ENCODE measurements at places on chromosomes 3 and 15.

DNA sequence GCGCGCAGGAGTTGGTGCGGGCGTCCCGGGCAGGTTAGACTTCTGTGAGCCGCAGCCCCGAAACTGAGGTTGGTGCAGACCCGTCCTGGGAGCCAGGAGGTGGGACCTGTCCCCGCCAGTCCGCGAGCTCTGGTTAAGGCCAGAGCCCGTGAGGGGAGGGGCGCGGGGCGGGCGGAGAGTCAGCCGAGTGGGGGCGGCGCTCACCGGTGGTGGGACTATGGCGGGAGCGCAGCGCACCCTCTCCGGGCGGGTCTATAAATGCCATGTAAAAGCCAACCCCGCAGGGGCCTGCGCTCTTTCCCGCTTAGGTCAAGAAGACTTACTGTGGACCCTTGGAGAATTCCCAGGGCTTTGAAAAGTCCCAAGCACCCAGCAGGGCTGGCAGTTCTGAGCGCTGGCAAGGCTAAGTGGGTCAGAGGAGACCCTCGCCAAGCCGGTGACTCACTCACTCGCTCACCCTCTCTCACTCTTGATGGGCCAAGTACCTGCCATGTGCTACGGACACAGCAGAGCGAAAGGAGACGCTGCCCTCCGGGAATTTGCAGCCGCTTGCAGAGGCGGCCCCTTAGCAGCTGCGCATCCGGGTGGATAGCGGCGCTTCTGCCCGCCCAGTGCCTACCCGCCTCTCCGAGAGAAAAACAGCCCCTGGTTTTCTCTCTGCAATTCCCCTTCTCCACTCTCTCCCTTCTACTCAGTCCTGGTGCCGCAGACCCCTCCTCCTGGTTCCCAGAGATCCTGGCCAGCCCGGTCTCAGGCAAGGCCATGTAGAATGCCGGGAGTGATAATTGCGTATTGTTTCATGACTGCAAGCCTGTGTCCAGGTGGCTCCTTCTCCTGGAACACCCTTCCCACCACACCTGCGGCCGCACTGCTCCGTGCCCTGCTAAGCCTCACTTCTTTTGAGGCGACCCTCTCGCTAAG, at the start of gene ALDH1L1:
Gene ALDH1L1, minus strand, starts transcription at position 110 of the 921 bp plus-strand sequence. CDS start 19,607 bp downstream, outside the sequence.
- no peak for DNase-seq

GRCh38 chr3:43346978-43347749, 60.8 kb downstream of the SNRK start:
- DNase-seq, result no peak

- no peak for DNase-seq
These were observed 7.9 kb upstream of the BNC1 start for GRCh38 chr15:83292317-83292716.

DNA sequence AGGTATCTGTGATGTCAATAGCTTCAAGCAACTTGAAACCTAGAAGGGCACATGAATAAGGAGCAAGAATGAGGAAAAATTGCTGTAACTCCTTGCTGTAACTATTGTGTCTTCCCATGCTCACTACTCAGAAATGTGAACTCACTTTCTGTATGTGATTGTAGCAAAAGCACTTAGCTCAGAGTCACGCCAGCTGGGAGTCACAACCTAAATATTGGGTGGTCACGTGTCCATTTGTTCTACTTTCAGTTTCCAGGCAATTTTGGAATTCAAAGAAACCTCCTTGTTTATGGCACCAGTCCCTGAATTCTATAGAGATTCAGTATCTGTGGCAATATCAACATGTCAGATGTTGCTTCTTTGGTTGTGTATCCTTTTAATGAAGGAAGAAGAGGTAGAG, 241.6 kb upstream of the AZI2 start:
- DNase-seq, result no peak

DNA sequence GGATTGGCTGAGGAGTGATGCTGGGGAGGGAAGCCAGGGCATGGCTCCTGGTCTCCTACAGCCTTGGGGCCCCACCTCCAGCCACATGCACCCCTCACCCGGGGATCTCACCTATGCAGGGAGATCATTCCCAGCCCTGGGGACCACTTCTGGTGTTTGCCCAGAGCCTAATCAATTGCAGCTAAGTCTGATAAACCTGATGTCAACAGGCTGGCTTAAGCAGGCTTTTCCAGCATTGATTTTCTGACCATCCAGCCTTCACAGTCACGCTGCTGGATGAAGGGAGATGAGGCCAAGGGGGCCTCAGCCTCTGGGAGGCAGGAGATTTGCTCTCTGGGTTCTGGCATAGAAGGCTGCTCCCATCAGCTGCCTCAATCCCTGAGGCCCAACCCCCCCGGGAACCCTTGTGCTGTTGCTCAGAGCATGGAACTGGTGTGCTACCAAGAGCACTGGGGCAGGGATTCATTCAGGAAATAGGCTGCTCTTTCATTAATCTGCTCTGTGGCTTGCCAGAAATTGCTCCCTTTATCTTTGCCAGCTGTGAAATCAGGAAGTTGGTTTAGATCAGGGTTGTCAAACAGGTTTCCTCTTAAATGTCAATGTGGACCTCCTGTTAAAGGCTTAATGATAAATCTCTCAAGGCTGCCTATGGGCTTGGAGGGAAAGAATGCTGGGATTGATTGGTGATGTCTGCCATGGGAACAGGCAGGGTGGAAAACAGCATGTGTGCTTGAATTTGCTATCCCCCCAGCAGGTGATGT, 19.0 kb downstream of the FAM3D start:
- DNase-seq, result no peak

DNA sequence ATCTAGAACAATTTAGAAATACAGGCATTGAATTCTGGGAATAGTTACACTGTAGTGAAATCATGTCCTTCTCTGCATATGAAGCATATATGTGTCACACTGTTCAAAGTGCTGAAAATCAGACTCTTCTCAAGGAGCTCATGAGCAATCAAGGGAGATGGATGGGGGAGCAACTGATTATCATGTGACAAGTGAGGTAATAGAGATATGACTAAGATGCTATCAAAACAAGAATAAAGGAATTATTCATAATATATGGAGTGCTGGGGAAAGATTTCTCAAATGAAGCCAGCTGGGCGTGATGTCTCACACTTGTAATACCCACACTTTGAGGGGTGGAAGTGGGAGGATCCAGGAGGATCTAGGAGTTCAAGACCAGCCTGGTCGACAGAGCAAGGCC, 74.9 kb upstream of the CHRNB4 start:
- DNase-seq, result no peak

DNA sequence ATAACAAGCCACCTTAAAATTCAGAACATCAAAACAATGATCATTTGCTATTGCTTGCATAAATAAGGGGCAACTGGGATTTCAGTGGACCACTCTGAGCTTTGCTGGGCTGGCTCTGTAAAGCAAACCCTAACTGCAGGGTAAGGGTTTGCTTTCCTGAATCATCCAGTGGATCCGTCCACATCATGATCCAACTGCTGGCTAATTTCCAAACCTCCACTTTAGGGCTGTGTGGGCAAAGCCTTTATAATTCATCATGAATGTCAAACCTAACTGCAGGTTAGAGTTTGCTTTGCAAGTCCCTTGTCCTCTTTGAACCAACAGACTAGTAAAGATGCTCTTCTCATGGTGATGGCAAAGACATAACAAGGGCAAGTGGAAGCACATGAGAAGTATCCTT, 76.1 kb downstream of the SYNPR start:
- no peak for DNase-seq

GRCh38 chr3:53171064-53171418, 10.0 kb downstream of the PRKCD start:
- DNase-seq, result peak; percentile 25

DNA sequence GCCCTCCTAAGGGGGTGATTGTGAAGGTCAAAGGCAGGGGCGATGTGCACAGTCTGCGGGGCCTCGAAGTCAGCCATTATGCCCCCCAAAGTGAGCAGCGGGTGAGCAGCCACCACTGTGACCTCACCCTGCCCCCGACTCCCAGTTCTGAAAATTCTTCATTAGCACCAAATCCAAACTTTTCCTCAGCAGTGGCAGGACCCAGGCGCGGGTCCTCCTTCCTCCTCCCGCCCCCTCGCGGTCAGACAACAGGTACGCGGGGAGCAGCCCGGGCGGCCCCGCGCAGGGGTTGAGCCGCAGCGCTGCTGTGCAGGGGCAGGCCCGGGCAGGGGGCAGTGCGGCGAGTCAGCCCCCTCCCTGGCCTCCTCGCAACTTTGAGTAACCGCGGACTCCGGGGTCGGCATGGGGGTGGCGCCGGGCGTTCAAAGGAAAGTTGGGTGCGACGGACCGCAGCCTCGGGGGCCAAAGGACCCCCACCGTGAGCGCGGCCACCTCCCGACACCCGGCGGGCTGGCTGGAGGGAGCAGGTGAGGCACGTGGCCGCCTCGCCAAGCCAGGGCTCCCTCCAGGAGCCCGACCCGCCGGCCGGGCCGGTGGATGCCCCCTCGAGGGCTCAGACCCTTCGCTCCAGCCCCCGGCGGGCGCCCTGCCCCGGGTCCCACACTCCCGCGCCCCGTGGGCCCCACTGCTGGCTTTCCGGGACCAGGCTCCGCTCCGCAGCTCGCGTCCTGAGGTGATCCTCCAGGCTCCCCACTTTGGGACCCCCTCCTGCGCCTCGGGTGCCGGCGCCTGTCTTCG, 49.4 kb upstream of the CCDC174 start:
- DNase-seq, result no peak

- DNase-seq, result no peak
These were observed 2.1 kb downstream of the PDE8A start for GRCh38 chr15:84983711-84984110.

DNA sequence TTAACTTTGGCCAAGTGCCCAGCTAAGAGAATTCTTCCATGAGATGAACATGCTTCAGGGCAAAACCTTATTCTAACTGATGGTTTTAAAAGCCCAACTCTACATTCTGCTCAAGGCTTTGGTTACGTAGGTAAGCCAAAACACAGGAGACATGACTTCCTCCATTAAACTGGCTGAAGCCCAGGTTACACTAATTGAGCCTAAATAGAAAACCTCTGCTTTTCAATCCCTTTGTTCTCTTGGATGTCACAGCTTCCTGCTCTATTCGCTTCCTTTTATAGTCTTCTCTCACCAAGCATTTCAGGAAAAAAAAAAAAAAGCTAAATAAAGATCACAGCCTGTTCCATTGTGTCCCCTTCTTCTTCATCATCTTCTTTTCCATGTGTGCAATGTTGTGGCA, 420.4 kb downstream of the TIGIT start:
- no peak for DNase-seq

- DNase-seq, result no peak
These were observed 34.3 kb downstream of the GOLGA6L10 start for GRCh38 chr15:82314769-82315518.

DNA sequence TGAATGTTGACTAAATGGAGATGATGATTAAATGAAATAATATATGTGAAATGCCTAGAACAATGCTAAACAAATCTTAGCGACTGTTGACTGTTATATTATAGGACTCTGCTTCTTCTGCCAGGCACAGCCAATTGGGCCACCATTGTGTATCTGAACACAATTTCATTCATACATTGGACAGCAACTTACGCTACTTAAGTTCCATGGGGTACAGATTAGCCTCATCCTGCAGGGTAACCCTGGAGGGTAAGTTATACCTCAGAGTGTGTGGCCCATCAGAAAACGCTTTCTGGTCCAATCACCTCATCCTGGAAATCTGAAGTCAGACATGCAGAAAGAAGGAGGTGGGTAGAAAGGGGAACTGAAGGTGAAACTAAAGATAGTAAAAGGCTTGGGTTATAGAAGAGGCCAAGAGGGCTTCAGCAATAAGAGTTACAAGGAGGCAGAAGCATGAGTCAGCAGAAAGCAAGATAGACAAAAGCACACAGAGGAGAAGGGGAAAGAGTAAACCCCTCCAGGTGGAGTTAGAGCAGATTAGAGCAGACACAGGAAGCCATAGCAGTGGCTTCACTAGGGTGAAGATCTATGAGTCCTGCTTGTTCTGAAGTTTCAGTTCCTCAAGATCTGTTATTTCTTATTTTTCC, 119.3 kb upstream of the SLC24A5 start:
- DNase-seq, result peak; percentile 75

GRCh38 chr3:62211675-62212429, 161.5 kb downstream of the FEZF2 start:
- no peak for DNase-seq

- no peak for DNase-seq
These were observed 190.5 kb upstream of the CMC1 start for GRCh38 chr3:28050885-28051284.

DNA sequence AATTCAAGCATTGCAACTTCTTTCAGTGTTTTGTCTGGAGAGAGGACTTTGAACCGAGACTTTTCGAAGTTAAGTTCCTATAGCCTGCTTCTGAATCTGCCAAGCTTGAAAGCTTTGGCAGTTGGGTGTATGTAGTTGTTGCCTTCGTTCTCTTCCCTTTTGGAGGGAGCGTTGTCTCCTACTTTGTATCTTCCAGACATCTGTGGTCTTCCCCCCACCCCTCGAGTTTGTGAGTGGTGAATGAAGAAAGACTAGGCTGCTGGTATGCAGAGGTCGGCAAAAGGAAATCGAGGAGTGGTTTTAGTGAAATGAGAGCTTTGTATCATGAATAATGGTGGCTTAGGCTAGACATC, 1.3 kb downstream of the CTNNB1 start:
- peak; percentile 62 for DNase-seq

- DNase-seq, result no peak
These were observed 216.2 kb downstream of the ITPR1 start for GRCh38 chr3:4709341-4709740.

DNA sequence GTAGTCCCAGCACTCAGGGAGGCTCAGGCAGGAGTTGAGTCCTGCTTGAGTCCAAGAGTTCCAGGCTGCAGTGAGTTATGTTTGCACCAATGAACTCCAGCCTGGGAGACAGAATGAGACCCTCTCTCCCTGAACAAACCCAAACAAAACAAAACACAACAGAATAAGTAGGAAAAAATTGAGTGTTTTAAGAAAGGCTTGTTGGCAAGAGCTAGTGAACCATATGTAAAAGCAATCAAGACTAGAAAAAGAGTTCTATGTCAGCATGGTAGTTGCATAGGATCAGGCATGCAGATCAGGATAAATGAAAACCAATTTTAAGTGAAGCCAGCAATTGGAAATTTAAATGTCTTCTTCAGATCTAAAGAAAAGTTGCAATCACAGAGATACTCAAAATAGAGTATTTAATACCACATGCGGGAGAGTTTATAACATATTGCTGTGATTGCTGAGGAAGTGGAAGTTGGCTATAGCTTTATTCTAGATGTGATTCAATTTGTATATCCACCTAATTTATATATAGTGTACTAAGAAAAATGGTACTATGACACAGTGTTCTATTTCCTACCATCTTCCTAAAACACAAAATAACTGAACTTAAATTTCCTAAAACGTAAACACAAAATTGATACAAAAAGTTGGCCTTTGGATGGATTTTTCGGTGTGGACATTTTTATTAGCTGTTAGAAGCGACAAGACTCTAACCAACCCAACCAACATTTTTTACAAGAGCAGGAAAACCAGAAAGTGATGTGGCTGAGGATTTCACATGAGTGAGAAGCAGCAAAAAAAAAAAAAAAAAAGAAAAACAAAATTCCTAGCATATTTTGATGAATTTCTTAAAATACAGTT, 101.9 kb upstream of the ROBO1 start:
- DNase-seq, result no peak

DNA sequence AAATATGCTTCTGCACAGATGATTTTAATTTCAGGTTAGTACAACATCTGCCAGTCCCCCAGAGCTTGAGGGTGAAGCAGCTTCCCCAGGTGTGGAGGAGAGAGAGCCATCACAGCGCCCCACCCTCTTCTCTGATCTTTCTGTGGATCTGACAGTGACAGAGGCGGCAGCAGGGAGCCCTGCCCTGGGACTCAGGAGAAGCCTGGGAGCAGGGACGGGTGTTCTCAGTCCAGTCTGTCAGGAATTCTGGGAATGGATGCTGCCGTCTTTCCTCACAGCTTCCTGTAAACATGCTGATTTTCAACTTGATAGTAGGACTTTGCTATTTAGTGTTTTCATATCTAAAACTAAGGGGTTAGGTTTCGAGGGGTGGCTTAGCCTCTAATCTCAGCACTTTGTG, 11.4 kb upstream of the RAB8B start:
- DNase-seq, result no peak

GRCh38 chr3:10996345-10997013, 3.9 kb downstream of the SLC6A1 start:
- no peak for DNase-seq
